ENCODE measurements at places on chromosomes 4 and X.

DNA sequence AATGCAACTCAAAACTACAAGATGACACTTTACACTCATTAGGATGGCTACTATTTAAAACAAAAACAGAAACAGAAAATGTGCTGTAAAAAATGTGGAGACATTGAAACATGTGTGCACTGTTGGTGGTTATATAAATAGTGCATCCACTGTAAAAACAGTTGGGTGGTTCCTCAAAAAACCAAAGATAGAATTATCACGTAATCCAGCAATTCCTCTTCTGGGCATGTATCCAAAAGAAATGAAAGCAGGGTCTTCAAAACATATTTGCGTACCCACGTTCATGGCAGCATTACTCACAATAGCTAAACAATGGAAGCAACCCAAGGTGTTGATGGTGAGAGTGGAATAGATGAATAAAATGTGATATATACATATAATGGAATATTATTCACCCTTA, 967.2 kb downstream of the TRAM1L1 start:
- DNase-seq = no peak

DNA sequence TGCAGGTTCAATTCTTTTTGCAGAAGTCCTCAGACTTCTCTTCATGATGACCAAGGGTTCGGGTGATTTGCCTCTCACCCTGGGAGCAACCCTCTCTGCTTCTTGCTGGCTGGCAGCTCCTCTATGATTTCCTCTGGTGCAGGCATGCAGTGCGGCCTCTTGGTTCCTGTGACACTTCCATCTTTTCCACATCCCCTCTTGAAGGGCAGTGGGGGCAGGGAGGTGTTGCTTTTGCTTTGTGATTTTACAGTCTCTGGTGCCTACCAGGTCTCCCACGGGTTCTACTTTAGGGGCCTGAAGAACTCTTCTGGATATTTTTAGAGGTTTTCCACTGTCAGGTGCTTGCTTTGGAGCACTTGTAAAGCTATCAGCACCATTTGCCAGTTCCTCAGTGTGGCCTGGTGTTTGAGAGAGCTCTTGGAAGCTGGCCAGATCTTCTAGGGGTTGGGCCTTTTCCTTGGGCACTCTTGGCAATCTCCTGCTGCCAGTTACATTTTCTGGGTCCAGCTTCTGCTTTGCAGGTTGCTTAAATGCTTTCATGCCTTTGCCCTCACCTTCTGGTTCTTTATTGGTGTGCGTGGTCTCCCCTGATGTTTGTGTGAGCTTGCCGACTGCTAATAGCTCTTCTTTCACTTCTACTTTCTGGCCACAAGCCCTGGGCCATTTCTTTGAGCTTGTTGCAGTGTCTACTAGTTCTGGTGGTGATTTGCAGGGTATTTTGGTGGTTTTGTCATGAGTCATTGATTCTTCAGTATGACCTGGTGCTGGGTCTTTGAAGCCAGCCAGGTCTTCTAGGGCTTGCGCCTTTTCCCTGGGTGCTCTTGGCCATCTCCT, 11.5 kb upstream of the CHST7 start:
- DNase-seq = no peak

DNA sequence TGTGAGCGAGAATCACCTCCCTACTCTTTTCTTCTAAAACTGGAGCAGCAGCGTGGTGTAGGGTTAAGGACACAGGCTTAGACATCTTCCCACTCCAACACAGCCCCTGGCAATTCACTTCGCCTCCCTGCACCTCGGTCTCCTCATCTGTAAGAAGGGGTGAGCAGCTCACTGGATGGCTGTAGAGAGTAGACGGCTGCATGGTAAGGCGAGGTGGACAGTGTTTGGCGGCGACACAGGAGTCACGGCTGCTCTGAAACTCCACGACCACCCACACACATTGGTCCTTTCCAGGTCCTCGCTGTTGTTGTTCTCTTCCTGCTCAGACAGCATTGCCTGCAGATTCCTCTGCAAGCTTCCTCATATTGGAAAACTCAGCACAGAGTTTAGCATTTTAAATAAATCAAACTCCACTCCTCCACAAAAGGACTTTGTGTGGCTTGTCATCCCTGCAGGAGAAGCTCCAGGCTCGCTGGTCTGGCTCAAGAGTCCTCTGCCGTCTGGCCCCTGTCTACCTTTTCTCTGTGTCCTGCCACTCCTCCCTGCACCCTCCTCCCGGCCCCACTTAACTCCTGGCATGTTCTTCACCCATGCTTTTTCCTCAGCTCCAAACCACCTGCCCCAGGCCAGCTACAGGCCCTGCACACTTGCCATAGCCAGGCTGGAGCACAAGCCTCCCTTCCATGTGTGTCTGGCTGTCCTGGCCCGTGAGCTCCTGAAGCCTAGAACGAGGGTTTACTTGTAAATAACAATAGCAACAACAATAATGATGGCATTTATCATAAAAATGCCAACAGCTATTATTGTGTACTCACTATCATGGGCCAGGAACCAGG, 41.3 kb upstream of the CRMP1 start:
- DNase-seq = no peak

- peak; percentile 54 for DNase-seq
These were observed 283.4 kb downstream of the BCOR start for GRCh38 chrX:39814391-39814790.

GRCh38 chr4:40299811-40300292, 35.3 kb upstream of the CHRNA9 start:
- no peak for DNase-seq

- no peak for DNase-seq
These were observed 65.4 kb upstream of the TRPC3 start for GRCh38 chr4:122017296-122017695.

- DNase-seq = no peak
These were observed 1.6 kb downstream of the KDM6A start for GRCh38 chrX:44874420-44875184.

DNA sequence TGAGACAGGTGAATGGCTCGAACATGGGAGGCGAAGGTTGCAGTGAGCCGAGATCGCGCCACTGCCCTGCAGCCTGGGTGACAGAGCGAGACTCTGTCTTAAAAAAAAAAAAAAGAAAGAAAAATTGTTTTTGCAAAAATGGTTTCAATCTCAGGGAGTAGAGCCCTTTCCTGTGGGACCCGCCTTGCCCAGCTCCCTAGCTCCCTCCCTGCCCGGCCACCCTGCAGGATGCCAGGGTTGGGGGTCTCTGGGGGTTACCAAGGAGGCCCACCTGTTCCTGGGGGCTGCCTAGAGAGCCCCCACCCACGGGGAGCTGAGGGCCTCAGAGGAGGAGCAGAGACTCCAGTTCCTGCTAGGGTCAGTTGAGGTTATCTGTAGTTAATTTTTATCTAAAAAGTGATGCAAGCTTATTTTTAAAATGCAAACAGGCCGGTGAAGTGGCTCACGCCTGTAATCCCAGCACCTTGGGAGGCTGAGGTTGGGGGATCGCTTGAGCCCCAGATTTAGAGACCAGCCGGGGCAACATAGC, 18.7 kb upstream of the PLCXD1 start:
- DNase-seq = no peak

Measured in NCI-H1694 treated with DMSO at 0.1 percent for 48 hours (cell line).